Activated CD4-positive, alpha-beta T cell treated with anti-CD3 and anti-CD28 coated beads for 4 hours (primary cell): ENCODE measurements at places on chromosomes 6 and 20.

- DNase-seq = no peak
Observed at GRCh38 chr6:135085700-135086413, 31.2 kb upstream of the HBS1L start.

- DNase-seq = no peak
Observed at GRCh38 chr6:143197377-143197776, 136.7 kb downstream of the AIG1 start.

DNA sequence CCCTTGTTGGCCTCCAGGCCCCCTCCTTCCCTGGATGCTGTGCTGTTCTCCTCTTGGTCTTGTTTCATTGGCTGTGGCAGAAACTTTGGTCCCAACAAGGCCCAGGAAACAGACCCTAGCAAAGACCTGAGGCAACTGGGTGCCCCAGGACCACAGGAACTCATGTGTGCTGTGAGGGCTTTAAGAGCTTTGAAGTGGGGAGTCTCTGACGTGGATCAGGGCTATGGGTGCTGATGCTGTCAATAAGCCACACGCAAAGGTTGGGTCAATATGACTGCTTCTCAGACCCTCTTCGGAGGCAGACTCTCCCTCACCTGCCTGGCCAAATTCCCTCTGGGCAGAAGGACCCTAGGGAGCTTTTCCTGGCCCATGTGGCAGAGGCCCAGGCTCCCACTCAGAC lies 91.5 kb upstream of the MLN start:
- no peak for DNase-seq

GRCh38 chr20:24490598-24490997 lies 21.2 kb downstream of the SYNDIG1 start:
- DNase-seq = no peak

DNA sequence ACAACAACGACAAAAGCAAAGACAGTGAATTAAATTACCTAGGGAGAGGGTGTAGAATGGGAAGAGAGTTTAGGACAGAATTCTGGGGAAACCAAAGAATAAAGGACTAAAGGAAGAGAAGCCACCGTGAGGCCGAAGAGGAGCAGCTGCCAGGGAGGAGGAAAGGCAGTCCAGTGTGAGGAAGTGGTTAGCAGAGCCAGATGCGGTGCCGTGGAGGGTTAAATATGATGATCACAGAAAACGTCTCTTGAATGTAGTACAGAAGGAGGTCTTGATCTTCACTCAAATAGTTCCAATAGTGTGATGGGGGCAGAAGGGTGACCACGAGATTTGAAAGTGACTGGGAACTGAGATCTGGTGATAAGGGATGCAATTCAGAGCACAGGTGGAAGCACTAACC lies 67.7 kb downstream of the TMEM244 start:
- DNase-seq = no peak

DNA sequence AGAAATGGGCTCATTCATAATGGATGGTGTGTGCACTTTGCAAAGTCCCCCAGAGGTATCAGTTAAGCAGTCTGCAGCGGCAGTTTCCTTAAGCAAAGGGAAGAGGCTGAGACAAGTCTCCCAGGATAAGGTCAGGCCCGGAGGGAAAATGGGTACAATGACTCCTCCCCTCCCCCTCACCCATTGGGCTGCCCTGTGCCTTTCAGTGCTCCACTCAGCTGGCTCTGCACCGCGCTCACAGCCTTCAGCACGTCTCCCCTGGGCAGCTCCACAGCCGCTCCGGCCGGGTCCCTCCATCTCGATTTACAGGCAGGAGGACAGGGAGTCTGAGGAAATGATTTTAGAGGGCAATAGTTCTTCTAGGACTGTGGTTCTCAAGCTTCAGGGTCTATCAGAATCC lies 264.8 kb downstream of the LRFN2 start:
- DNase-seq = no peak

DNA sequence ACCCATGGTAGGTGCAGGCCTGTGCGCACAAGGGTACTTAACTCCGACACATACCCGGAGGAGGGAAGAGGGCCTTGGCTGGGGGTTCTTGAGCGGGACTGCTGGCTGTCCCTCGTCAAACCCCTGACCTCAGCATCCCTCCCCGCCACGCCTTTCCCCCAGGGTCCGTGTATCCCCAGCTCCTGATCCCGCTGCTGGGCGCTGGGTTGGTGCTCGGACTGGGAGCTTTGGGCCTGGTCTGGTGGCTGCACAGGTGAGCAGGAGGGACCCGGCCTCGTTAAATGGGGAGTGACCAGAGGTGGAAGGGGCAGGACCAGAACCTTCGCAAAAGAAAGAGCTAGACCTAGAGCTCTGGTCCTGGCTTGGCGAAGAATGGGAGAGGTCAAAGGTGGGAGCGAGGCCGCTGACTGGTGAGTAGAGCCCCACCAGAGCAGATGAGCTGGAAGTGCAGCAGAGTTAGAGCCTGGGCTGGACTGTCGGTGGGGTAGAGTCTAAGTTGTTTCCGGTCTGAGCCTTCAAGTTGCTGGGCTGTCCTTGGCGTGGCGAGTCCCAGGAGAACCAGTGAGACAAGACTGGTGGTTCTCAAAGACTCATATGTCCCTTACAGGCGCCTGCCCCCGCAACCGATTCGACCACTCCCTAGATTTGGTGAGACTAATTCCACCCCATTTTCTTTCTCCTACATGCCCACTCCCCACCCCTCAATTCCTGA lies 963 bp downstream of the MPIG6B start:
- no peak for DNase-seq

DNA sequence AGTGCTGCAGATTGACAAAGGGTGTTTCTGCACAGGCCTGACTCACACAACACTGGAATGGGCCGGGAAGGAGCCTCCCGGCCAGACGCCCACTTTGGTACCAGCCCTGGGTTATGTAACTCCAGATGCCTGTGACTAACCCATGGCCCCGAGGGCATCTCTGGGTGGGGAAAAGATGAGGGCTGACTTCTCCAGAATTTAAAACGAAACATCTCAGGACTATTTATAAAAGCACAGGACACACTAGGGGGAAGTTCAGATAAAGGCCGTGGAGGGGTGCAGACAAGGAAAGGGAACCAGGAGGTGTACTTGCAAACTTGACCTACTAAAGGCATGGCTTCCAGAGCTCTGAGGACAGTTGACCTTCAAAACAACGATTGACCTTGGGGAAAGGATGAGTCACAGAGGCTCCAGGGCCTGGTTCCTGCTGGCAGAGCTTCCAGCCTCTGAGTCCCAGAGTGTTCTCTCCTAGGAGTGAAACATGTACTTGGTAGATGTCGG lies 196.9 kb downstream of the NFATC2 start:
- no peak for DNase-seq

GRCh38 chr6:139194740-139195139 lies 59.9 kb downstream of the HECA start:
- no peak for DNase-seq

DNA sequence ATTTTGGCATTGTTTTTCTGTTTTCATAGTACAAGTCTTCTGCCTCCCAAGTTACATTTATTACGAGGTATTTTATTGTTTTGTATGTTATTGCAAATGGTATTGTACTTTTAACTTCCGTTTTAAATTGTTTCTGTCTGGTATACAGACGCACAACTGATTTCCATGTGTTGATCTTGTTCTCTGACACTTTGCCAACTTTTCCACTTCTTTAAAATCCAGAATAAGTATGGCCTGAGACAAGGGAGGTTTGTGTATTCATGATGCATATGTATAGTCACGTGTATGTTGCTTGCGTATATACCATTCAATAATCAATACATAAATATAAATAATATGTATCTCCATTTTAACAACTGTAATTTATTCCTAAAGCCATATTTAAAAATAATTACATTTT lies 41.2 kb downstream of the THBS2 start:
- no peak for DNase-seq

- DNase-seq = no peak
Observed at GRCh38 chr6:17149571-17149970, 47.7 kb downstream of the STMND1 start.

GRCh38 chr6:129203190-129203900 lies 320.4 kb downstream of the LAMA2 start:
- no peak for DNase-seq

- DNase-seq = no peak
Observed at GRCh38 chr20:40939667-40940066, 89.0 kb upstream of the TOP1 start.

DNA sequence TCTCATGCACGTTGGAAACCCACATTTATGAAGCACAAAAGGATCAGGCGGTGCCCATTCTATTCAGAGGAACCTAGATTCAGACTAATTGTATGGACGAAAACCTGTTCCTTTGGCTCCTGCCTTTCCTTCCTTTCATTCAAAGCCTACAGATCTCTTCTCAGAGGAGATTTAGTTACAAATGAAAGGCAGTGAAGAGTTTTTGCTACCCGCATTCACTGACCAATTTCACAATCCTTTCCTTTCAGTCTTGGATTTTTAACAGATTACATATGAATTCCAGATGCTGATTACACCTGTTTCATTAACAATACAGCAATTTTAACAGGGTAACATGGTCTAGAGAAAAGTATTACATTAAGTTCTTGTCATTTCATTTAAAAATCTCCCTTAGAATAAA lies 32.0 kb downstream of the TMEM242 start:
- DNase-seq = no peak

DNA sequence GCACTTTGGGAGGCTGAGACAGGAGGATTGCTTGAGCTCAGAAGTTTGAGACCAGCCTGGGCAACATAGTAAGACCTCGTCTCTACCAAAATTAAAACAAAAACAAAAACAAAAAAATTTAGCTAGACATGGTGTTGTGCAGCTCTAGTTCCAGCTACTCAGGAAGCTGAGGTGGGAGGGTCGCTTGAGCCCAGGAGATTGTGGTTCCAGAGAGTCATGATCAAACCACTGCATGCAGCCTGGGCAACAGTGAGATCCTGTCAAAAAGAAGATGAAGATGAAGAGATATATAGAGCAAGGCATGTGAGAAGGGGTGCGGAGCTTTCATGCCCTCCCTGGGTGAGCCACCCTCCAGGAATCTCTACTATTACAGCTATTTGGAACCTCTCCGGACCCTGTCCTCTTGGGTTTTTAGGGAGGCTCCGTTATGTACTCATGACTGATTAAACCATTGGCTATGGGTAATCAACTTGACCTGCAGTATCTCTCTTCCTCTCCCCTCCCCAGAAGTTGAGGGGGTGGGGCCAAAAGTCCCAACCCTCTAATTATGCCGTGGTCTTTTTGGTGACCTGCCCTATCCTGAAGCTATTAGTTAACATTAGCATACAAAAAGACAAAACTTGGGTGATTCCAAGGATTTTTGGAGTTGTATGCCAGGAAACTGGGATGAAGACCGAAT lies 9.0 kb downstream of the POLH start:
- DNase-seq = no peak

GRCh38 chr6:128513878-128514277 lies 6.5 kb downstream of the PTPRK start:
- DNase-seq = no peak

- no peak for DNase-seq
Observed at GRCh38 chr20:957544-957943, 41.4 kb upstream of the ANGPT4 start.

- no peak for DNase-seq
Observed at GRCh38 chr20:57092900-57093530, 173.4 kb downstream of the BMP7 start.

DNA sequence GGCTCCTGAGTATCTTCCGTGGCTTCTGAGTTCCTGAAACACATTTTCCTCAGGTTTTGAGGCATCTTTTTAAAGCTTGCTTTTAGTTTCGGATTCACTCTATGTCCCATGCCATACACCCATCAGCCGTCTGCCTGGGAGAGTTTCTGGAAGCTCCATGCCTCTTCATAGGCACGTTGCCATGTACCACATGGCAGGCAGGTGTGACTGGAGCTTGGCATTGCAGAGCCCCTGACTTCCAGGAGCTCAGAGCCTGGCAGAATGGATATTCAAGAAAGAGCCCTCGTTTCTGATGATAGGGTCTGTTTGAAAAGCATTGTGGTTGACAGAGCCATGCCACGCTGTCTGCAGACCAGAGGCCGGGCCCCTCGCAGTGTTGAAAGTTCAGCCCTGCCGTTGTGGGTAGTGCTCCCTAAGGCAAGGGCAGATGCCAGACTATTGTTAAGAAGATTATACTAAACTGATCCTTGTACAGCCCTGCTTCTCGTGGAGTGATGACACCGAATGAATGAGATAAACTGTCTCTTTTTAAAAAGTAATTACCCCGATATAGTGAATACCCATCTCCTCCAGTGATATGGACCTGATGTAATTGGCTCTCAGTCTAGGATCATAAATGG lies 100.0 kb downstream of the RPP40 start:
- DNase-seq = no peak

GRCh38 chr6:107228754-107229153 lies 113.4 kb upstream of the BEND3 start:
- DNase-seq = no peak

DNA sequence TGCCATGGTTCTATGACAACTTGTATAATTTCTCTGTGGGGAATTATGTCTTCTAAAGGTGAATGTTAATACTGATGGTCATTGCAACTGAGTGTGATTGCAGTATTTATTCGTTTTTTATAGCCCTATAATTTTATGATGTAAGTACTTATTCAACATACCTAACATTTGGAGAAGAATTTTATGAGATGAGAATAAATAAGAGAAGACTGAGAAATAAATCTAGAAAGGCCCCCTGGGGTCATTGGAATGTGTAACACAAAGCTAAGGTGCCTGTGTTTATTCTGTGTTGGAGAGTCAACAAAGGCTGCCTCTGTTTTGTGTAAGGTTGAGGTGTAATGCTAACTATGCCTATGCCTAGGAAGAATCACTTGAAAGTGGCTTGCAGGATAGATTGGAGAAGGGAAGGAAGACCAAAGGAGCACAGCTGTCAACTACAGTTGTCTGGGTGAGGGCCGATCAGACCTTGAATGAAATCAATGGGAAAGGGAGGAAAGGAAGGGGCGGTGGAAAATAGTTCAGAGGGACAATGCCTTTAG lies 1076.7 kb downstream of the KIF16B start:
- no peak for DNase-seq

- DNase-seq = no peak
Observed at GRCh38 chr6:129966125-129966524, 52.3 kb upstream of the L3MBTL3 start.

DNA sequence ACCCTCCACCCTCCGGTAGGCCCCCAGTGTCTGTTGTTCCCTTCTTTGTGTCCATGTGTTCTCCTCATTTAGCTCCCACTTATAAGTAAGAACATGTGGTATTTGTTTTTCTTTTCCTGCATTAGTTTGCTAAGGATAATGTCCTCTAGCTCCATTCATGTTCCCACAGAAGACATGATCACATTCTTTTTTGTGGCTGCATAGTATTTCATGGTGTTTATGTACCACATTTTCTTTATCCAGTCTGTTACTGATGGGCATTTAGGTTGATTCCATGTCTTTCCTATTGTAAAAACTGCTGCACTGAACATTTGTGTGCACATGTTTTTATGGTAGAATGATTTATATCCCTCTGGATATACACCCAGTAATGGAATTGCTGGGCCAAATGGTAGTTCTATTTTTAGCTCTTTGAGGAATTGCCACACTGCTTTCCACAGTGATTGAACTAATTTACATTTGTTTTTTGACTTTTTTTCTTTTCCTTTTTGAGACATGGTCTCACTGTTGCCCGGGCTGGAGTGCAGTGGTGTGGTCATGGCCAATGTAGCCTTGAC lies 4.5 kb downstream of the KPNA5 start:
- DNase-seq = no peak

- no peak for DNase-seq
Observed at GRCh38 chr20:48669946-48670605, 157.7 kb downstream of the PREX1 start.

- no peak for DNase-seq
Observed at GRCh38 chr6:99951016-99951805, 42.8 kb downstream of the MCHR2 start.
